ENCODE measurements at places on chromosomes 6 and 20.
A peak's percentile ranks its signal among the peaks of the same experiment; 100 is the strongest.

DNA sequence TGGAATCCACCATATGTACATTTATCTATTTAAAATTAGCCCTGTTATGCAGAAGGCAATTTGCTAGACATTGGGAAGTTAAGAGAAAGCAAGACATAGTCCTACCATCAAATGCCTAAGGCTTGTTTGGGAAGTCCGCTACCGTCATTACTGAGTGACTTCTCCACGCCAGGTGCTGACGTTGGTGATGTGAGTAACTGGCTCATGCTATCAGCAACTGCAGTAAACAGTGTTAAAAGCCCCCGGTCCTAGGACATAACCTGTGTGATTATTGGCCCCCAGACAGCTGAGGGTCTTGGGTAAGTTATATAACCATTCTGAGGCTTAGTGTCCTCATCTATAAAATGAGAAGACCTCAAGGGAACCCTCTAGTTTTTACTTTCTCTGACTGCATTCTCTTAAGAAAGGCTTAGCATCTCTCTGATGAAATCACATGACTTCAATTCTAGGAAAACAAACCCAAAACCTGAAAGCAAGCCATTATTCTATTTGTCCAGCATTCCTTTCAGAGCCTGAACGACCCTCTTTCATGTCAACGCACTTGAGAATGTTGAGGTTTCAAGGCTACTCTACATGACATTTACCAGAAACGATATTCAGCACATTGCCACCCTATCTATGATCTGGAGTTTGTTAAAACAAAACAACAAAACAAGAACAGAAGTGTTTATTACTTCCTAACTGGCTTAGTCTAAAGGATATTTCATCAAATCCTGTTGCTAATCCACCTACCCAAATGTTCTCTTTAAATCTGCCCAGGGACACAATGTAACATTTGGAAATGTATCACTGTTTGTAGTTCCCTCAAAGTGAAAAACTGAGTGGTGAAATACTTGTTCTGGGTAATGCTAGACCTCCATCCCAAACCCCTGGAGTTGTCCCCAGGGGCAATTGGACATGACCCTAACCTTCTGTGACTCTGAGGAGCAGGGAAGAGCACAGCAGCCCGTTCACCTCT lies 133.8 kb downstream of the BTBD3 start:
- DNase-seq: no peak

DNA sequence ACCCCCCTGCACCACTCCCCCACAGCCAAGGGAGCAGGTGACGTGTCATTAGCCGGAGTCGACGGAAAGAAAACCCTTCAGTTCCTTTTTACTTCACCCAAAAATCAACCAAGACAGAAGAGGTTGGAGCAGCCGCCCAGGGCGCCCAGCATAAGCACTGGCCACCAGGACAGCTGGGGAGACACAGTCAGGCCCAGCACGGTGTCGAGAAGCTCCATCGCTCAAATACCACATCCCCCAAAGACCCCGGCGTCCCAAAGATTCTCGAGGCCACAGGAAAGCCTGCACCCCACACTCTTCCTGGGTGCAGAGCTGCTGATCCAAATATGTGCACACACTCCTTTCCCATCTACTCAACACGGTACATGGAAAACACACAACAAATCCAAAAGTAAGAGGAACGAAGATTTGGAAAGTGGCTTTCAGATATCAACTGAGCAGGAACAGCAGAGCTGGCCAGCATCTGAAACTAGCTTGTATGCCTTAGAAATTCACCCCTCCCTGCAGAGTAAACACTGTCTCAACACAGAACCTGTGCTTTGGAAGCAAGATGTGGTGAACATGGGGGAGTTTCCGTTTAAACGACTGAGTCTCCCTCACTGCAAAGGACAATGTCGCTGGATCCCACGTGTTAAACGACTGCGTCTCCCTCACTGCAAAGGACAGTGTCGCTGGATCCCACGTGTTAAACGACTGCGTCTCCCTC lies 54.6 kb downstream of the DLL1 start:
- DNase-seq: no peak

GRCh38 chr20:1720845-1721475 lies 63.4 kb upstream of the SIRPG start:
- no peak for DNase-seq

GRCh38 chr20:38452880-38453624 lies 17.9 kb upstream of the SNHG17 start:
- no peak for DNase-seq

DNA sequence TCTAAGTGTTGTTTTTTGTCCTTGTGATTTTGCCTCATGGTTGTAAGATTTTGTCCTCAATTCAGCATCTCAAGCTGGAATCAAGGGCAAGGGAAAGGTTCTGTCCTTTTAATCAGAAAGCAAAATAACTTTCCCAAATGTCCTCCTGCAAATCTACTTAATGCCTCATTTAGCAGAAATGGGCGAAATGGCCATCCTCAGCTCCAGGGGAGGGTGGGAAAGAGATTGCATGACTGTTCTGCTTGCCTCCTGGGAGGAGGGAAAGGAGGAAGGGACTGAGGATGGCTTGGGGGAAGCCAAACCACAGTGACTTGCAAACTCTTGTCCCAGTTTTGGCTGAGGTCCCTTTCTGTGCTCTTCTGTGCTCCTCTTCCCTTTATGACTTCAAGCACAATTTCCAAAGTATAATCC lies 43.4 kb downstream of the TNFAIP3 start:
- no peak for DNase-seq

- DNase-seq: no peak
Observed at GRCh38 chr6:140105857-140106256, 731.4 kb upstream of the CITED2 start.

GRCh38 chr20:63194007-63194796 lies 21.7 kb downstream of the YTHDF1 start:
- no peak for DNase-seq

- no peak for DNase-seq
Observed at GRCh38 chr20:34925981-34926380, 29.6 kb downstream of the GSS start.

DNA sequence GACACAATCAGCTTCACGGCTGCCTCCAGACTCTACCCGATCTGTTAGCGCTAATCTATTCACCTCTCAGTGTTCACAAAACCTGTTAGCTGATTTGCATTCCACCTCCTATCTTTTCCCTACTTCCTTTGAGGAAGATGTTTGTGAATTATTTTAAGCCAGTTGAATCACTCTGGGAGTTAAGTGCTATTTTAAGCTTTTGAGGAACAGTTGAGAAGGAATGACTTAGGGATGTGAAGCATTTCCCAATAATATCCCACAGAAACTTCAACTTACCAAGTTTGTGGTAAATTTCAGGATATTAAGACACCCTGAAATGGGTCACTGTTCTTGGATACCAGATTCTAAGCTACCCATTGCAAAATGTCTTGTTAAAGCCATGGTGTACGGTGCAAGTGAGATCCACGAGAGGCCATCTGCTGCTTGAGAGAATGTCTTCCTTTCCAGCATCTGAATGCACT lies 145.2 kb upstream of the CITED2 start:
- DNase-seq: no peak

DNA sequence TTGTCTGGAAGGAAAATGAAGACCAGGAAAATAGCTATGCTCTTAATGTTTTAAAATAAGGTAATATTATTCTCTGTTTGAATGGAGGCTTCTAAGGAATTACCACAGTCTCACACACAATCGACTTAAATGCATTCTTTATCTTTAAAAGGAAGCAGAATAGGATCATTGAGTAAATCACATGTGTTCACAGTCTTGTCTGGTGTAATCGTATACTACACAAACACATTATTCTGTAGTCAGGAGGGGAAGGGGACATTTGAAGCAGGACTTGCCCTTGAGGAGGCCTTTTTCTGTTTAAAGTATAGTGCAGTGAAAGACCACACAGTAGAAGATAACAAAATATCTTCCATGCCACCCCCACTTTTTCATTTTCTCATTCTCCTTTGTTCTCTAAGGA lies 20.6 kb upstream of the REV3L start:
- DNase-seq: no peak

- no peak for DNase-seq
Observed at GRCh38 chr6:106670236-106670635, 40.9 kb downstream of the QRSL1 start.

GRCh38 chr6:12592634-12593033 lies 123.9 kb upstream of the PHACTR1 start:
- no peak for DNase-seq

- DNase-seq: no peak
Observed at GRCh38 chr6:138226700-138227315, 8.5 kb upstream of the PBOV1 start.

DNA sequence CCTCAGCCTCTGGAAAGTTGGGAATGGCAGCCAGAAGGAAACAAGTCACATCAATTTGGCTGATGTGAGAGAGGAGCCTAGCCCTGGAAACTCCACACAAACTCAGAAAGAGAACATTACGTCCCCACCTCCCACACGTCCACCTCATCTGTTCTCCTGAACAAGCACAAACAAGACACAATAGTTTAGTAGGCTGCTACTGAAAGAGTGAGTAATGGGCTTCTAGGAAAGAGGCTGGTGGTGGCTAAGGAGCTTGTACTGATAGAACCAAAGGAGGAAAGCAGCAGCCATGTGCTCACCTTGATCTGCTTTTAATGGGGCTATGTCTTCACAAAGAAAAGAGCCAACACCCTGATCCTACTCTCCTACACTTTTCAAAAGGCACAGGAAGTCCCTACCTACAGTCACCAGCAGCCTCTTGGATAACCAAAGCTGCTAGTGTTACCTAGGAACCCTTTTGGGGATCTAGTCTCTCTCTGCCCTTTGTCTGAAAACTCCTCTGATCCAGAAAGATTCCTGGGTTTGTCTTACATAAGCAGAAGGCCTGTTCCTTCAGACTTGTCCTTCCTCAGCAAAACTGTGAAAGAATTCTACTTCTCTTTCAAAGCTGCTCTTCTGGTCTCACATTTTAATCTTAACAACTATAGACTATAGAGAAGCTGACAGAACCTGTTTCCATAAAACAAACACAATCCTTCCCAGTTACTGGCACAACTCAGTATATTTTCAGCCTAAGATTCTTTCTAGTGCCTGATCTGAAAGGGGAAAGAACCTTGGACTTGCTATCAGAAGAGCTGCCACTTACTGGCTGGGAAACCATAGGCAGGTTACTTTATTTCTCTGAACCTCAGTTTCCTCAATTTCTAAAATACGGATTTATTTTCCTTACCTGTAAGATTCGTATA lies 3.1 kb downstream of the PLAGL2 start:
- DNase-seq: peak; percentile 78

DNA sequence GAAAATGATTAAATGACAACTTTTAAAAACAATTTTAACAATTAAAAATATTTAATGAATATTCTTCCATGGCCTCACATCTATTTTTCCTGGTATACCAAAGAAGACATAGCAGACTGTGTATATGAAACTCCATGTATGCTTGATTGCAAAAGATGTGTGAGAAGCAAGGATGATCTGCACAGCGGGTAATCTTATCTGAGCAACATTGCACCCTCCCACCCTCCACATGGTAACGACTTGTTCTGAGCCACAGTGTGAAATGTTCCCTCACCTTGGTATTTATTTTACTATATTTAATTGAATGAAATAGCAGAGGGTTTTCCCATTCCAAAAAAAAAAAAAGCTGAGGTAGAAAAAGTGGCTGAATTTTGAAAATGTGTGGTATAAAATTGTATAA lies 204.4 kb downstream of the SYNE1 start:
- DNase-seq: no peak

DNA sequence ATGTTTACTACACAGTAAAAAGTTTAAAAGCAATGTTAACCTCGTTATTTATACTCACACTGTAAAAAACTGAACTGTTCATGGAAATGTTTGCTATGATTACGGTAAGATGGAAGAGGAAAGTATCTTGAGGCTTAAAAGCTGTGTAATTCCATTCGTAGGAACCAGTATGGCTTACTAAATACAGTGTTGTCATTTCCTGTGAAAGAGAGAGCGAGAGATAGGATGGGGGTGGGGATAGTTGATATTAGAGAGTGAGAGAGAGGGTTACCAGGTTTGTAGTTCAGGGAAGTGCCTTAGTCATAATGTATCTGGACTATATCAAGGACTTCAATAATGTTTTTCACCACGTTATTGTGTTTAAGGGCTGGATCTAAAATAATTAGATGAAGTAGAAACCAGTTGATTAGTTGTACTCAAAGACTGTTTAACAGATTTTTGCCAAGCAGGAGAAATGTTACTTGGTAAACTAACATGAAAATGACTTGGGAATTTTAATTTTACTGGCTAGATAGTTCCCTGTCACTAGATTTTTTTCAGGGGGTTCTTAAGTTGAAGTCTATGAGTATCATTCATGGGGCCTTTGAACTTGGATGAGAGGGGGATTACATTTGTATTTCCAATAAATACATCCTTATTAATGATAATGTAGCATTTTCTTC lies 30.4 kb downstream of the AFDN start:
- no peak for DNase-seq

DNA sequence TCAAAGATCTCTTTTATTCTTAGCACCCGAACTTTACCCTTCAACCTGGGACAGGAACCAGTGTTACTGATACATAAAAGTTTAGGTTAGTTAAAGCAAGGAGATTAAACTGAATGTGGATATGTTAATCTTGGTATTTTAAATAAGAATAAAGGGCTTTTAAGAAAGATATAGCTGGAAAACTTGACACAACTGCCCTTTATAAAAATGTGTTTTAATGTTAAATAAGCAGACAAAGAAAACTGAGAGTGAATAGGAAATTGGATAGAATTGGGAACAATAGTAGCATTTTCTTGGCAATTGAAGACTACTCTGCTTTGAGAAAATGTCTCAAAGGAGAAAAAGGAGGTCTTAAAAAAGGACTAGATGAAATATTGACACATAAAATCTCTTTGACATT lies 45.9 kb upstream of the CRISP1 start:
- no peak for DNase-seq

GRCh38 chr6:120056085-120056484 lies 706.5 kb upstream of the MAN1A1 start:
- no peak for DNase-seq

DNA sequence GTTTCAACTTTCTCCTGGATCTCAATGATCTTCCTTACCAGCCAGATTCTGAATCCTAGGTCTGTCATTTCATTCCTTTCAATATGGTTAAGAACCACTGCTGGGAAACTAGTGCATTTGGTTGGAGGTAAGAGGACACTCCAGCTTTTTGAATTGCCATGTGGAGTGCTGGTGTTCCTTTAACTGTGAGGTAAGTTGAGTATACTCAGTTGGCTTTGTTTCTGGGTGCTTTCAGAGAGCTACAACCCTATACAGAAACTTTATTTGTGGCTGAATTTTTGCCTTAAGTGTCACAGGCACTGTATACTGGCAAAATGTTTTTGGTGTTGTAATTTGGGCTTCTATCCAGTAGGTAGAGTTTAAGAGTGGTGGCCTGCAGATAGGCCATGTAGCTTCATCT lies 175.8 kb downstream of the TBC1D32 start:
- no peak for DNase-seq
